Stimulated activated CD4-positive, alpha-beta T cell treated with anti-CD3 and anti-CD28 coated beads, TNF-alpha, amount 100 ng/mL, for 24 hours (primary cell): ENCODE measurements at places on chromosomes 13 and 19.

- DNase-seq: no peak
Observed at GRCh38 chr19:2022289-2022688, 6.8 kb upstream of the BTBD2 start.

DNA sequence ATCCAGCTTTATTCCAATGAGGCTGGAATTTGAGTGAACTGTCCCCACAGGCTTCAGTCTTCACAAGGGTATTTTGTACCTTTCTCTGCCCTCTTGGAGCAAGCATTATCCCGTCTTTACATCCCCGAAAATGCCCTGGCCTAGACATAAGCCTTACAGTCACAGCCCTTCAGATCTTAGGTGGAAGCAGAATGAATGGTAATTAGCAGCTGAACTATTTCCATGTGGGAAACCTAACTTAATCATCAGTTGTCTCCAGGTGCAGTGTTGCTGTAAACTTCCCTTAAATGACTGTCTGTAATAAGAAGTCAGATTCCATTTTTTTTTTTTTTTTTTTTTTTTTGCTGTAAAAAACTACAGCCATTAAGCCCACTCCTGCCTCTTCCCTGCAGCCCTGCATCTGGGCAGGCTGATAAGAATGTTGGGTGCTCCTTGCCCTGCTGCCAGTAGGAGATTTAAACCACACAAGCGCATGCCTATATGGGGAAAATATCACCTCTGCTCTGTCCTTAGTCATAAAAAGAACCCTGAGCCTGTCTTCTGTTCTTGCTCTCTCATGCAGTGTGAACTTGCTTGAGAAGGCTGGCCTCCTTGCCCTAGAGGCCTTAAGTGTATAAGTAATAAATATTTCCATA lies 426.8 kb upstream of the SLITRK5 start:
- no peak for DNase-seq

DNA sequence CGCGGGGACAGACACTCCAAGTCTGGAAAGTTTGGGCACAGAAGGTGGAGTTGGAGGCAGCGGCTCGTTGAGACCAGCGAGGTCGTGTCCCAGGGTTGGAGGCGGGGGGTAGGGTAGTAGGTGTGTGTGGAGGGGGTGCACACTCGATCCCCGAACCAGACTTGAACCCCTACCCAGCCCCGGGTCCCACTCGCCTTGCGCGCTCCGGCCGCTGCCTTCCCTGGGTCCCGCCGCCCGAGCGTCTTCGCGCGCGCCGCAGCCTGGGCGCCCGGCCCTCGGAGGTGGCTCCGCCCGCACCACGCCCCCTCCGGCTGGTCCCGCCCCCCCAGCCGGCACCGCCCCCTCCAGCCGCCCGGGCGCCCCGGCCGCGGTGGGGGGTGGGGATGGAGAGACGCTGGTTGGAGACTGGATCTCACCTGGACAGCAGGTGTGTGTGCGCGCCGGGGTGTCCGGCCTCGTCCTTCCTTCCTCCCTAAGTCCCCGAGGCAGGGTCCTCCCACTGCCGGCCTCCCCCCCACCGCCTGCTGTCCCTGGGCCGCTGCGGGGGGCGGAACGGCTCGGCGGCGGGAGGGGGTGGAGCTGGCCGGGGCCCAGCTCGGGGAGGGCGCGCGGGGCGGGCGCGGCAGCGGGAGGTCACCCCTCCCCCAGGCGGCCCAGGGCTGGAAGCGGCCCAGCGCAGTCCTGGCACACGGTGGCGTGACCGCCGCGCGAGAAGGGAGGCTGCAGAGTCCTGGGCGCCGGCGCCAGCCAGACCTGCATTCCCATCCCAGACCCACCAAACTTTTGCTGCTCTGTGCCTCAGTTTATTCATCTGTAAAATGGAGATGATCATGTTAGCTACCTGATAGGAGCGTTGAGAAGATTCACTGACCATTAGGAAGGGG lies at the start of gene KANK2:
Gene KANK2 (minus strand): TSS at position 255 of the 884 bp plus-strand sequence. CDS start 3,034 bp downstream, outside the sequence.
- peak; percentile 74 for DNase-seq

DNA sequence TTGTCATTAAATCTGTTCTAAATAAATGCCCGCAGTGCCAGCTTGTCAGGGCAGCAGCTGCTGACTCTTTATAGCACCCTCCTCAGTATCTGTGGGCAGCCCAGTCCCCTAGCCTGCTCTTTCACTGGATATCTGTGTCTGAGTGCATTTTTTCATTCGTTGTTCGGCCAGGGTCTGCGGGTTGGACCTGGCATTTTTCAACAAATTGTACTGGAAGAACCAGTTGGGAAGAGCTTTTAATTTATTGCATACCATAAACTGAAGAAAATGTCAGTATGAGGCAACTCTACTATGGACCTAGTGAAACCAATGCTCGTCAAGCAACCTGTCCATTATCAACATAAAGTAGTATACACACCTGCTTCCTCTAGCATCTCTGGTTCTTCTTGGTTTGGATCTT lies 8.6 kb downstream of the NLRP13 start:
- no peak for DNase-seq

GRCh38 chr13:100513987-100514670 lies 74.5 kb downstream of the GGACT start:
- DNase-seq: no peak

DNA sequence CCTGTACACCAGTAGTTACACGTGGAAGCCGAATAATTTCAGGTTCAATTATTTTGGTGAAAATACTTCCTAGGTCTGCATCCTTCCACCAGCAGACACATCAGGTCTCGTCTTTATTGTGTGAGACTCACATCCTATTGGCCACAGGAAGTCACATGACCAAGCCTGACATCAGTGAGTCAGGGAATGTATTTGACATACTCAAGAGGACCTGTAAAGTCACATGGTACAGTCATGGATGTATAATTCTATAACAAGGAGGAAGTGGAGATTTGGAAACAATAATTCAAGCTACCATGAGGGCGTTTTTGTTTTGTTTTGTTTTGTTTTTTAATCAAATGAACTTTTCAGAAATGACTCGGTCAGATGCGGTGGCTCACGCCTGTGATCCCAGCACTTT lies 9.3 kb upstream of the HIF3A start:
- no peak for DNase-seq

DNA sequence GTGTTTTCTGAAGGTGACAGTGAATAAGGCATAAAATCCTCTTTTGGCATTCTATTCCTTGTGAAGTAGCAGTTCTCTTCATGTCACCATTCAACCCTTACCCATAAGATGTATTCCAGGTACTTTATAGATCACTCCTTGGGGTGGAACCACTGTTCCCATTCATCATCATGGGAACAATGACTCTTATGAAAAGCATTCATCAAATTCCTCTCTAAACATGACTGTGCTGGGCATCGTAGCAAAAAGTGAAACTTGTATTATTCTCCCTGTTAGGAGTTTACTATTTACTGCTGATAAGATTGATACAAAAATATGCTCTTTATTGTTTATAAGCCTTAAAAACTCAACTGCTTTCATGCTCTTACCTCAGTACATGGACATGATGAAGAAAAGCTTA lies 793.4 kb downstream of the LIG4 start:
- DNase-seq: no peak

DNA sequence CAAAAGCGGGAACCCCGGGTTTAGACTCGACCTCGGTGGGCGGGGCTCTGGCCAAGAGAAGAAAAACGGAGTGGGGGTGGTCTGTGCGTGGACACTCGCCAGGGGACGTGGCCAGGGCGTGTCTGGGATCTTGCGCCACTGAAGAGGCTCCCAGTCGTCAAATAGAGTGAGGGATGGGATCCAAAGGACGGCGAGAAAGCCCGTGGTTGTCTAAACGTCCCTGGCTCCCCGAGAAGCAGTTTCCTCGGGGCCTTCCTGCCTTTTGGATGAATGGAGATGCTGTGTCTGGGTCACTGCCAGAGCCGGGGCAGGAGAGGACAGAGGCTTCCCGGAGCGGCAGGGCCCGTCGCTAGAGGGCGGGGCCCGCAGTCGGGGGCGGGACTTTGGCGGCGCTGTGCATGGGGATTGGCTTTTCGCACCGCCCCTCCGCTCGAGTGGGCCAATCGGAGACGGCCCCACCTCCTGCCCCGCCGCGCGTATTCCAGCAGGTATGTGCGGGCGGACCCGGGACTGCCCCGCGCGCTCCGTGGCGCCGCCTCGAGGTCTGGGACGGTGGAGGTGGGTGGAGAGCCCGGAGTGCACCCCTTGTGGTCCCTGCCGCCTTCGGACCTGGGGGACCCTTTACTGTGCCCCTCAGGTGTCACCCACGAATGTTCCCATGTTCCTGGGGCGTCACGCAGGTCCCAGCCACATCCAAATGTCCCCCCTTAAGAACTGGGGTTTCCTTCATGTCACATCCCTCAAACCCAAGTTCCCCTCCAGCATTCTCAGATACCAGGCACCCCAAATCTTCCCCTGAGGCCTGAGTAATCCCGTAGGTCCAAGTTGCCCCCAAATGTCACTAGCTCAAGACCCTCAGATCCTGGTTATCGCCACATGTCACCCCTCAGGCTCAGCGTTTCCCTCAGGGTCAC lies 38.3 kb downstream of the ZSWIM4 start:
- peak; percentile 96 for DNase-seq

DNA sequence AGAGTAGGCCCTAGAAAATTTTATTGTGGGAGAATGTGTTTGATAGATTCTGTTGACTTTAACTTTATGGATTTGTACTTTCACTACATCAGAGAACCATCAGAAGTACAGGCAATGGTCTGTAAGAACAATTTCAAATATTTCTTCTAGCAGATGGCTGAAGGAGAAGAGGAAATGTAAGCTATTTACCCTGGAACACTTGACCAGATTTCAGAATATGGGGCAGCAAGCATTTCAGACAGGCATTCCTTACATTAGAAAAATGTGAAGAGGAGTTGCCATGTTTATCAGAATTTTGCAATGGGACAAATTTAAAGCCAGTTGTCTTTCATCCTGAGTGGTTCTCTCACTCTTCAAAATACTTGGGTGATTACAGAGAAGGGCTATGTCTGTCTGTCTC lies 7.5 kb downstream of the FRY start:
- no peak for DNase-seq

DNA sequence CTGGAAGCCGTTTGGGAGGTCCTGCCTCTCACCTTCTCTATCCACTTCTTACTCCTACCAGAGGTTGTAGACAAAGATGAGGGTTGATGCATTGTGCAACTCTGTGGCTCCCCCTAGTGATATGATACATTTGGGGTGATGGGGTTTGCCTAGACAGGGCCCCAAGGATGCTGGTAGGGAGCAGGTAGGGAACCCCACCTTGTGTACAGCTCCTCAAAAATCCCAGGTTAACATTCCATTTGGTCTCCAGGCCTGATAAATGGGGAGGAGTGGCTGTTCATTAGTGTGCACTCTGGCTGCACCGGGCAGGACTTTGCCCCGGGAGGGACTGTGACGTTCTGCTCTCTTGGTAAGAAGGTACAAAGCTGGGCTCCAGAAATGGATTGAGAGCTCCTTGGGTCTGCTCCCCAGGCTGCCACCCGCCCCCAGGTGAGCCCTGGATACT lies 19.2 kb downstream of the SIGLEC8 start:
- DNase-seq: no peak

DNA sequence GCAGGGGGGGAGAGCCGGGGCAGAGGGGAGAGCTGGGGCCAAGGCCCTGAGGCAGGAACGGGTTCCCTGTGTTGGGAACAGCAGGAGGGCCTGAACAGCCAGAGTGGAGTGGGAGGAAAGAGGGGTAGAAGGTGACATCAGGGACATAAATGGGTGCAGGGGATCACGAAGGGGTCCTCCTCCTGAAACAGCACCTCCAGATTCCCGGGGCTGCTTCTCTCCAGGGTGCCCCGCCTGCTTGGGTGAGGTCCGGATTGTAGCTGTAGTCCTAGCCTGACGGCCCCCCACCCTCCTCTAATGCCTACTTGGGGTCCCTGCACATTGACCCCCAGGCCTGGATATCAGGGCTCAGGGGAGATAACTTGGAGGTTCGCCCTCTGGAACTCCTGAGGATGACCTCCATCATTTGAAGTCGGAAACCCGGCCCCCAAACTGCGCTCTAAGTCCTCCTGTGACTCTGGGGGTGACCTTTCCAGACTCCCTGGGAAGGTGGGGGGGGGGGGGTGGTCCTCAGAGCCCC lies 473 bp upstream of the SCN1B start:
- DNase-seq: no peak

GRCh38 chr13:64866331-64866730 lies 2363.8 kb downstream of the PCDH9 start:
- DNase-seq: no peak

DNA sequence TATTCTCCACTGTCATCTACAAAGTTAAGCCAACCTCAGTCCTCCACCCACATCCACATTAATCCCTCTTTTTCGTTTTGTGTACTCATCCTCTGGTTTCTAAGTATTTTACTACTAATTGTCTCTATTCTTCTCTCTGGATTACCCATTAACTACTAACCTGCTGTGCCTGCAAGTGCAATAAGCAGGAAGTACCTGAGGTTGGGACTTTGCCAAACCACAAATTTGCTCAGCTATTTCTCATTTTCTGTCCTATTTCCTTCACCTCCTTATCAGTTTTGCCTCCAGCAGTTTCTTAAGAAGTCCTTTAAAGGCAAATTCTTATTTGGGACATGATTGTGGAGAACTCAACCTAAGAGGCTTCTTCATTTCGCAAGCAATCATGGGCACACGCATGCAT lies 1708.9 kb downstream of the SLITRK5 start:
- no peak for DNase-seq

- DNase-seq: no peak
Observed at GRCh38 chr19:2722541-2723344, 1.6 kb upstream of the DIRAS1 start.

DNA sequence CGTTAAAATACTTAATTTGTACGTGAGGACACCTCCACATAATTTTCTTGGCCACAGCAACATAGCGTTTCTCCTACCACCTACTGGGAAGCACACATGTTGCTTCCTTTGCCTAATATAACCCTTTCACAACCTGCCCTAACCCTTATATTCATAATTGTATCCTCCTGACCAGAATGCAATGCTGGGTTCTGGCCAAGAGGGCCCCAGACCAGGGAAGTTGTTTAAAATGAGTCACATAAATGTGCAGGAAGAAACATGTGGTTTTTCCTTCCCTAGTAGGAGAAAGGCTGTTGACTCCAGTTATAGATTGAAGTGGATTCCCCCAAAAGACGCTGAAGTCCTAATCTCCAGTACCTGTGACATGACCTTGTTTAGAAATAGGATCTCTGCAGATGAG lies 187.3 kb downstream of the NUFIP1 start:
- no peak for DNase-seq

GRCh38 chr19:8601796-8602195 lies 8.7 kb downstream of the ADAMTS10 start:
- no peak for DNase-seq

- no peak for DNase-seq
Observed at GRCh38 chr19:55585658-55586339, 5.2 kb upstream of the ZNF579 start.

- DNase-seq: no peak
Observed at GRCh38 chr19:43524922-43525835, 1.8 kb downstream of the ETHE1 start.

GRCh38 chr13:22077764-22078163 lies 406.9 kb downstream of the FGF9 start:
- no peak for DNase-seq
